IPS DF 19.7 (cell line): ENCODE measurements at places on chromosomes 3 and 15.

DNA sequence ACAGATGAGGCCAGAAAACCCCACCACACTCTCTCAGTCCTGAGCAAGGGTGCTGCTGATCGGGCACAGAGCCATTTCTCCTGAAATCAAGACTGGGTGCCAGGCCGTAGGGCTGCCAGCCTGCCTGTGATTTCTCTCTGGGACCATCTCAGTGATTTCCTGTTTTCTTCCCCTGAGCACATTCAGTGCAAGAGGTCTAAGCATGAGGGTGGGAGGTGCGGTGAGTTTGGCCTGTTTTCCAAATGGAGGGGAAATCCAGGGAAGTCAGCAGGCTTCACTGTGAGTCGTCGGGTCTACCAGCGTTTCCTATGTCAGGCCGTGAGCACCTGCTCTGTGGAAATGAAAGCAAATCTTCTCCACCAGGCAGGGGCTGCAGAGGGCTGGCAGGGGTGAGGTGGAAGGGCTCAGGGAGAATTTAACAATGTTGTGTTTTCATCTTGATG is 82.3 kb downstream of the ST6GAL1 start:
- DNase-seq = no peak

- no peak for DNase-seq
These were observed 121.4 kb downstream of the KLHL25 start for GRCh38 chr15:85673326-85673725.

- no peak for DNase-seq
These were observed 37.5 kb upstream of the IQSEC1 start for GRCh38 chr3:13110678-13111116.

- DNase-seq = no peak
These were observed 133.1 kb downstream of the DIPK2A start for GRCh38 chr3:144104679-144105078.

- DNase-seq = no peak
These were observed 30.1 kb upstream of the TFRC start for GRCh38 chr3:196111939-196112386.

DNA sequence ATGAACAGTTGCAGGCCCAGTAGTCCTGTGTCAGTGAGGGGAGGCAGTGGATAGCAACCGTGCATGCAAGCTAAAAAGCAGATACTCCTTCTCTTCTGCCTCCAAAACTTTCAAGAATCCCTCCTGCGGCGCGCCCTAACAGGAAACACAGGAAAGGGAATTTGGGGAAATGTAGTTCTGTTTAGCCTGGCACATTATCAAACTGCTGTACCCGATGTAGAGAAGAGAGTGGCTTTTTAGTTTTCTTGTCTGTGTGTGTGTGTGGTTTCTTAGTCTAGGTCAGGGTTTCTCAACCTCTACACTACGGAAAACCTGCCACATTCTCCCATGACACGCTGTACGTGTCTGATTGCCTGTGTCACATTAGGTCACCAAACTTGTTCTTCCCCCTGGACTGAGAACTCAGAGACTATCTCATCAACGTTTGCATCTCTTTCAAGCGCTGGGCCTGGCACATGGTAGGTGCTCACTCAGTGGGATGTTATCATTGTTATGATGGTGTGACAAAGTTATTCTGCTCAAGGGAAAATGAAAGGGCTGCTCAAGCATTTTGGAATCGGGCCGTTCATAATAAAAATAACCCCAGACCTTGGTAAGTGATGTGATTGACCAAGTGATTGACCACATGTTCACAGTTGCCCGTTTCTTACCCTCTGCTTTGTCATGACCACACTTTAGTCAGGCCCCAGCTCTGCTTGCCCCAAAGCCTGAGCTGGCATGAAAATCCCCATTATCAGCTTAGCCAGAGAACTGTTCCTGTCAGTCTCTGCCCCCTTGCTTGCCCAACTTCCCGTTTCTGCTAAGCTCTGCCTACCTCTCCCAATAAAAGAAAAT is 33.2 kb downstream of the TM4SF4 start:
- no peak for DNase-seq

- DNase-seq = no peak
These were observed 213.3 kb downstream of the GRM7 start for GRCh38 chr3:7074217-7074616.

GRCh38 chr15:80404057-80404760 is at the start of gene ARNT2:
TSS of gene ARNT2 (plus strand) at chr15:80404382. CDS start at chr15:80404516, 134 bp downstream.
- DNase-seq = no peak

GRCh38 chr3:144491333-144491732 is 519.7 kb downstream of the DIPK2A start:
- DNase-seq = peak; percentile 25
